Placental pericyte (primary cell): ENCODE measurements at places on chromosomes 2 and 18. TPM values are rescaled to one million over a fixed set of nuclear protein-coding genes. Genes with fewer than 3 reads are reported as not detected.

Gene CD28
- total RNA-seq = not detected in 2 replicates

Gene TRIM43
- total RNA-seq = not detected in 2 replicates

Gene DLX1
- 0.43 TPM in 1 of 2 replicates, not detected in the other for total RNA-seq

Gene OXER1
- total RNA-seq = not detected in 2 replicates

Gene IL1F10
- not detected in 2 replicates for total RNA-seq

Gene REG1B
- not detected in 2 replicates for total RNA-seq

Gene APCDD1
- total RNA-seq = 3.9 TPM in 1 of 2 replicates, not detected in the other

Gene AGXT
- not detected in 2 replicates for total RNA-seq

Gene GPR148
- total RNA-seq = not detected in 2 replicates

Gene CD8B2
- not detected in 2 replicates for total RNA-seq

Gene SULT1C4
- total RNA-seq = 0.14 TPM in 1 of 2 replicates, not detected in the other

Gene C2orf80
- total RNA-seq = not detected in 2 replicates

Gene TUBB8B
- total RNA-seq = not detected in 2 replicates

Gene NOSTRIN
- under 0.01 and 1.0 TPM in 2 replicates for total RNA-seq

Gene CCDC85A
- total RNA-seq = 3.3 and 6.7 TPM in 2 replicates

Gene HOXD12
- total RNA-seq = 0.22 TPM in 1 of 2 replicates, not detected in the other

Gene COL4A4
- total RNA-seq = 0.14 and 0.22 TPM in 2 replicates

Gene PAX8
- 2.9 and 3.1 TPM in 2 replicates for total RNA-seq

Gene FZD7
- 19.0 and 31.8 TPM in 2 replicates for total RNA-seq

Gene UGT1A3
- not detected in 2 replicates for total RNA-seq

Gene PRADC1
- 5.9 and 30.2 TPM in 2 replicates for total RNA-seq

Gene SRD5A2
- not detected in 2 replicates for total RNA-seq

Gene SPR
- total RNA-seq = 15.7 and 16.2 TPM in 2 replicates

Gene GPAT2
- total RNA-seq = 1.3 TPM in 2 replicates

Gene SERPINB10
- 0.57 and 1.1 TPM in 2 replicates for total RNA-seq

Gene CCDC74A
- 5.9 and 14.0 TPM in 2 replicates for total RNA-seq

Gene CPLX4
- not detected in 2 replicates for total RNA-seq

Gene TNFAIP6
- 38.1 and 44.2 TPM in 2 replicates for total RNA-seq

Gene GCG
- not detected in 2 replicates for total RNA-seq

Gene SMYD1
- not detected in 2 replicates for total RNA-seq

Gene NCKAP5
- 6.3 and 21.6 TPM in 2 replicates for total RNA-seq

Gene DYNAP
- total RNA-seq = not detected in 2 replicates
